Activated naive CD8-positive, alpha-beta T cell treated with anti-CD3 and anti-CD28 coated beads, Interleukin-2, amount 50 U/mL, for 24 hours (primary cell): ENCODE measurements at places on chromosomes 1 and 21.

GRCh38 chr1:45573231-45573804 is 10.5 kb upstream of the NASP start:
- peaks cover 8% of the 10 kb centered on the region for H3K36me3 ChIP-seq
- H3K4me1 ChIP-seq, result no peaks in the 10 kb centered on the region
- H3K27me3 ChIP-seq, result no peaks in the 10 kb centered on the region
- no peak for DNase-seq

GRCh38 chr1:29309075-29309474 is 72.8 kb downstream of the PTPRU start:
- H3K27ac ChIP-seq, result no peak overlapping the region
- no peaks in the 10 kb centered on the region for H3K36me3 ChIP-seq
- no peak for DNase-seq
- no peaks in the 10 kb centered on the region for H3K4me1 ChIP-seq
- H3K4me3 ChIP-seq, result no peak overlapping the region
- H3K27me3 ChIP-seq, result no peaks in the 10 kb centered on the region

GRCh38 chr21:25573409-25574206 is 33.7 kb downstream of the MRPL39 start:
- H3K4me1 ChIP-seq, result peaks cover 91% of the 10 kb centered on the region
- peaks cover 95% of the 10 kb centered on the region for H3K36me3 ChIP-seq
- peak overlapping the region; percentile 94 for H3K4me3 ChIP-seq
- peak; percentile 71 for DNase-seq

GRCh38 chr1:223486366-223486765 is 93.2 kb downstream of the CCDC185 start:
- peaks cover 8% of the 10 kb centered on the region for H3K4me1 ChIP-seq
- no peaks in the 10 kb centered on the region for H3K36me3 ChIP-seq
- H3K27ac ChIP-seq, result no peak overlapping the region
- no peak for DNase-seq
- no peaks in the 10 kb centered on the region for H3K27me3 ChIP-seq

DNA sequence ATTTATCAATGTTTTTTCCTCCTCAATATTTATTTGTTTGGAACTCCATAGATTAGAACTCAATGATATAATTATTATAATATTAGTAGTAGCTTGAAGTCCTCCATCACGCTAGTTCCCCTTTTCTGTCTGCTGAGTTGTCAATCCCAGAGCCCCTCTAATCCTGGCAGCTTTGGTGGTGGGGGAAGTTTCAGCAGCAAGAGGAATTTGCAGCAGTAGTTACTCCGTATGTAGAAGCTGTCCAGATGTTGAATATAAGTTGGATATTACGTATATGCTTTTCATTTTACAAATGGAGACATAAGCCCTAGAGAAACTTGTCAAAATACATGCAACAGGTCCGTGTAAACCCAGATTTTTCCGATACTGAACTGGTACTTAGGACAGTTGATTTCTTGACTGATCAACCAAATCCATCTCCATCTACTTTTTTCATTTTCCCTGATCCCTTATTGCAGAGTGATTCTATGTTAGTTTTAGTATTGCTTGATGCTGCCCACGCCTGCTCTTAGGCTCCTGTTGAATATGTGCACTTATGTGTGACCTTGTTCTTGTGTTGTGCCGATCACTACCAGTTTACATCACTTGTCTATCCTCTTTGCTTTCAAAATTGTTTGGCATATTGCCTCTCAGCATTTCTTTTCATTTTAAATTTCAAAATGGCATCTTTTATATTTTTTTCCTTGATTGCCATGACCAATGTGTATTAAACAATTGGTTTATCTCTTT is 28.1 kb downstream of the SMAP2 start:
- H3K36me3 ChIP-seq, result peaks cover 35% of the 10 kb centered on the region
- H3K27me3 ChIP-seq, result no peaks in the 10 kb centered on the region
- peak overlapping the region; percentile 55 for H3K4me3 ChIP-seq
- peak overlapping the region; percentile 84 for H3K27ac ChIP-seq
- peaks cover 85% of the 10 kb centered on the region for H3K4me1 ChIP-seq

DNA sequence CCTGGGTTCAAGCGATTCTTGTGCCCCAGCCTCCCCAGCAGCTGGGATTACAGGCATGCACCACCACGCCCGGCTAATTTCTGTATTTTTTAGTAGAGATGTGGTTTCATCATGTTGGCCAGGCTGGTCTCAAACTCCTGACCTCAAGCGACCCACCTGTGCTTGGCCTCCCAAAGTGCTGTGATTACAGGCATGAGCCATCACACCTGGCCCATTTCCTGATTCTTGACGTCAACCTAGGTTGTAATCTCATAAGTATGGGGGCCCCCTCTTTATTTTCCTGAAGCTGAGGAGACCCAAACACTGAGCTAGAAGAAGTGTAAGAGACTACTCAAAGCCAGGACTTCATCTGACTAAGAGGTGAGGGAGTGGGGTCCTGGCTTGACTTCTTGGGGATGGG is 21.8 kb downstream of the SLC9A1 start:
- H3K27me3 ChIP-seq, result no peaks in the 10 kb centered on the region
- H3K4me1 ChIP-seq, result peaks cover 27% of the 10 kb centered on the region
- H3K27ac ChIP-seq, result no peak overlapping the region
- H3K36me3 ChIP-seq, result peaks cover 4% of the 10 kb centered on the region
- H3K4me3 ChIP-seq, result no peak overlapping the region

GRCh38 chr1:7680207-7680954 is 90.7 kb upstream of the VAMP3 start:
- peak; percentile 36 for DNase-seq
- H3K27me3 ChIP-seq, result peaks cover 2% of the 10 kb centered on the region
- H3K4me3 ChIP-seq, result peak overlapping the region; percentile 70

GRCh38 chr1:63135174-63135512 is 187.2 kb upstream of the FOXD3 start:
- H3K36me3 ChIP-seq, result no peaks in the 10 kb centered on the region
- no peak for DNase-seq
- H3K27me3 ChIP-seq, result peaks cover 16% of the 10 kb centered on the region
- no peak overlapping the region for H3K27ac ChIP-seq
- H3K4me3 ChIP-seq, result no peak overlapping the region

DNA sequence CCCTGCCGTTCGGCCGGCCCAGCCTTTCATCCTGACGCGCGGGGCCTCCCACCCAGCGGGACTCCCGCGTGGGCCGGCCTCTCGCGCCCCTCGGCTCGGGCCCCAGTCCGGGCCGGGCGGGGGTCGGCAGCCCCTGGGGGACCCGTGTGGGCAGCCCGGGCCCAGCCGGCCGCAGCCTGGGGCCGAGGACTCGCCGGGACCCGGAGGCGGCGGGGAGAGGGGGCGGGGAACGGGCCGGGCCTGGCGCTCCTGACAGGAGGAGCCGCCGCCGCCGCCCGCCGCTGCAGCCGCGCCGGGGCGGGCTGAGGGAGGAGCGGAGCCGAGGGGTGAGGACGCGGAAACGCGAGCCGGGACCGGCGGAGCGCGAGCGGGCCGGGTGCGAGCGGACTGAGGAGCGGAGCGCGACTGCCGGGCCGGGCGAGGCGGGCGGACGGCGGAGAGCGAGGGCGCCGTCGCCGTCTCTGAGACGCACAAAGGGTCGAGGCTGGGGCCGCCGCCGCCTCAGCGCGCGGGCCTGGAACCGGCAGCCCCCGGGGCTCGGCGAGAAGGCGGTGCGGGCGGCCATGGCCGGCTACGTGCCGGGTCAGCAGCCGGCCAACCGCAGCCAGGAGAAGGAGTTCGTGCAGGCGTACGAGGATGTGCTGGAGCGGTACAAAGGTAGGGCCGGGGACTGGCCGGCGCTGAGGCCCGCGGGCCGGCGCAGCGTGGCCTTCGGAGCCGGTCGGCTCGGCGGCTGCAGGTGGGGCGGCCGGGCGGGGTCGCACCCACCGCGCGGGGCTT is 79.1 kb downstream of the NDUFS5 start:
- peak overlapping the region; percentile 83 for H3K4me3 ChIP-seq
- H3K4me1 ChIP-seq, result peaks cover 40% of the 10 kb centered on the region
- no peak overlapping the region for H3K27ac ChIP-seq
- no peaks in the 10 kb centered on the region for H3K36me3 ChIP-seq
- DNase-seq, result peak; percentile 67

GRCh38 chr1:37721565-37721964 is 29.2 kb downstream of the CDCA8 start:
- no peak overlapping the region for H3K27ac ChIP-seq
- H3K36me3 ChIP-seq, result no peaks in the 10 kb centered on the region
- no peaks in the 10 kb centered on the region for H3K4me1 ChIP-seq
- peaks cover 14% of the 10 kb centered on the region for H3K27me3 ChIP-seq

DNA sequence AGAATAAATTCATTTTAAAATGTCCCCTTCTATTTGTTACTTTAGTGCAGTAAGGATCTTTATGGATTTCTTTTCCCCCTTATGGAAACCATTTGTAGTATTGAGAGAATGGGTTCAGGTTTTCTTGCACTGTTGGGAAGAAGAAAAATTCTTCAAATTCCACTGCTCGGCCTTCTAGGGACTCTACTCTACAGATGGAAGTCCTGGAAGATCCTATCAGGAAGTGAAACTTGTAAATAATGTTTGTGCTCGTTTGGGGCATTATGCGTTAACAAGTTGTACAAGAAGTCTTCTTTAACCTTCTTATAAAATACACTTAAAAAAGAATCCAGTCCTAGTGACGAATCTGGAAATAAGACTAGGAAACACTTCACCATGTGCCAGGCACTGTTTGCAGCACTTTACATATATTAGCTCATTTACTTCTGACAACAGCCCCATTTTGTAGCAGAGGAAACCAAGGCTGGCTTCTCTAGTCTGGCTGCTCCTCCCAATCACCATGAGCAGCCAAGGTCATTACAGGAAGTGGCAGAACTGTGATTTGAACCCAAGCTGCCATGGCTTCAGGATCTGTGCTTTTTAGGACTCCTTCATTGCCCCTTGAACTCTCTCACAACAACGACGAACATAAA is 11.8 kb downstream of the LRRC8D start:
- H3K36me3 ChIP-seq, result peaks cover under 1% of the 10 kb centered on the region
- no peak overlapping the region for H3K27ac ChIP-seq
- no peak overlapping the region for H3K4me3 ChIP-seq

DNA sequence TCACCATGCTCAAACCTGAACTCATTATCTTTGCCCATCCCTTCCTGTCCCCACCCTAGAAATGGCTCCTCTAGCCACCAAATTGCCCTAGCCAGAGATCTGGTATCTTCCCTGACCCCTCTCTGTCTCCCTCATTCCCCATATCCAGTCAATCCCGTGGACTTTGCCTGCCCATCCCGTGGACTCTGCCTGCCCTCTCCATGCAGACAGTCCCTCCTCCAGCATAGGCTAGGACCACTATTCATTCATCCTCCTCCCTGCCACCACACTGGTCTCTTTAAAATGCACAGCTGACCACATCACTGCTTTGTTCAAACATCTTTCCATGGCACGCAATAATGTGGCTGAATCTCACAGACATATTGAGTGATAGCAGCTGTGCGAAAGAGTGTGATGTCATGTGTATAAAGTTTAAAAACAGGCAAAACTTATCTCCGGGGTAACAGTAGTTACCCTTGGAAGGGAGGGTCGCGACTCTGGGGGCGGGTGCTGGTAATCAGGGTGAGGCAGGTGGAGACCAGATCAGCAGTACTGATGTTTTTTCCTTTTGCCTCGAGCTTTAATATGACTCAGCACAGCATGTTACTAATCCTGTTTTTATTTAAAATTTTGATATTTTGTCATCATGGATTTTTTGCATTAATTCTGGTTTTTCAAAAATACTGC is 4.8 kb upstream of the SLC2A1 start:
- H3K4me3 ChIP-seq, result no peak overlapping the region
- peak overlapping the region; percentile 58 for H3K27ac ChIP-seq
- DNase-seq, result no peak
- peaks cover 14% of the 10 kb centered on the region for H3K27me3 ChIP-seq
- peaks cover 2% of the 10 kb centered on the region for H3K36me3 ChIP-seq

- DNase-seq, result no peak
- peaks cover 1% of the 10 kb centered on the region for H3K4me1 ChIP-seq
- H3K27ac ChIP-seq, result no peak overlapping the region
- peaks cover 7% of the 10 kb centered on the region for H3K27me3 ChIP-seq
- no peak overlapping the region for H3K4me3 ChIP-seq
These were observed 125.1 kb upstream of the COL6A1 start for GRCh38 chr21:45856442-45856841.

DNA sequence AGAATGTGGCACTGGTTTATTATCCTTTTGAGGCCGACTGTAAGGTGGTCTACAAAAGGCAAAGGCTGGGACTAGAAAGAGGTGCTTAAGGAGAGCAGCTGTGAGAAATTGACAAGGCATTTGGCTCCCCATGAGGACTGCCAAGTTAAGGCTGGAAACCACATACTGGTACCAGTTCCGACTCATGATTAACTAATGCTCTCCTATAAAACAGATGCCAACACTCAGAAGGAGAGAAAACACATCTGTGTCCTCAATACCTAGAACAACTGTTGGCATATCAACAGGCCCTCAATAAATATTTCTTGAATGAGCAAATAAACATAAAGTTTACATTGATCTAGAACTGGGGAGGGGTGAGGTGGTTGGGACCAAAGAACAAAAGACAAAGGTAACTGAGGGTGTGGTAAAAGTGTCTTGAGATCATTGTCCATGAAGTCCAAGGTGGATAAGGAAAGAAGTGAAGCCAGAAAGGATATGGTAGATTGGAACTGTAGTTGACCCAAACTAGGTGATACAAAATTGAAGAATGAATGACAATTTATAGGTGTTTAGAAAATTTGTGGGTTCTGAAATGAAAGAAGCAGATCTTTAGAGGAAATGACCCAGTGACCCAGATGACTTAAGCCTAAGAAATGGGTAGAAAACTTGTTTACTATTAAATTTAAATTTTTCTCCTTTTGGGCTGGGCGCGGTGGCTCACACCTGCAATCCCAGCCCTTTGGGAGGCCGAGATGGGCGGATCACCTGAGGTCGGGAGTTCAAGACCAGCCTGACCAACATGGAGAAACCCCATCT is 16.9 kb upstream of the MCL1 start:
- H3K36me3 ChIP-seq, result peaks cover 11% of the 10 kb centered on the region
- no peak for DNase-seq
- H3K4me1 ChIP-seq, result peaks cover 5% of the 10 kb centered on the region
- no peak overlapping the region for H3K27ac ChIP-seq
- H3K4me3 ChIP-seq, result no peak overlapping the region

DNA sequence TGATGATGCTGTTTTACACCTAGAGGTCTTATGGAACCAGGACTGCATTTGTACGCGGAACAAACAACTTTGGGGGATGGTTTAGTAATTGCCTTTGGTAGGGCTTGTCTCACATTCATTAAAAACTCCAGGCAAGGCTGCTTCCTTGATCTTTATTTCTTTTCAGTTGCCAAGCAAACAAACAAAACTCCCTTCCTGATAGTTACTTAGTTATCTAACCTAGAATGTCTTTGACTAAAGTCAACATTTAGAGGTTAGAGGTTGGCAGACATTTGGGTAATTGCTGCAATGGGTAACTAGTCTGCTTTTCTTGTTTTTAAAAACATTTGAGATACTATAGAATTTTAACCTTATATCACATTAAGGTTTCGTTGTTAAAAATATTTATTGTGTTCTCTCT is 500.9 kb upstream of the PTBP2 start:
- H3K4me3 ChIP-seq, result no peak overlapping the region
- H3K27me3 ChIP-seq, result no peaks in the 10 kb centered on the region
- no peaks in the 10 kb centered on the region for H3K36me3 ChIP-seq
- H3K4me1 ChIP-seq, result no peaks in the 10 kb centered on the region
- no peak overlapping the region for H3K27ac ChIP-seq

DNA sequence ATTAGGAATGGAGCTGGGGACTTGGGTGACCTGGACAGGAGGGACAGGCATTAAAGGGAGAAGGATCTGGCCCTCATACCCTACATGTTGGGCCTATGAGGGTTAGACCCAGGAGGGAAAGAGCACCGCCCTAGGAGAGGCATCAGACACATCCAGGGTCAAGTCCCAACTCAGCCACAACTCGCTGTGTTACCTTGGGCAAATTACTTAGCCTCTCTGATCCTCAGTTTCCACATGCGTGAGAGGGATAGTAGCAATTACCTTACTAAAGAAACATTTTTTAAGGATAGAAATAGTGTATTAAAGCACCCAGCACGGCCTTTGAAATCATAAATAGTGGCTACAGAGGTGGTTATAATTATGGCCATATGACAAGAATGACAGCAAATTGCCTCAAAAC is 20.1 kb upstream of the SELENON start:
- H3K36me3 ChIP-seq, result no peaks in the 10 kb centered on the region
- peaks cover 10% of the 10 kb centered on the region for H3K4me1 ChIP-seq
- no peak overlapping the region for H3K27ac ChIP-seq
